Stimulated activated naive CD8-positive, alpha-beta T cell treated with anti-CD3 and anti-CD28 coated beads, Interleukin-15, amount 100 ng/mL, for 72 hours (primary cell): ENCODE measurements at places on chromosomes 4 and X.

DNA sequence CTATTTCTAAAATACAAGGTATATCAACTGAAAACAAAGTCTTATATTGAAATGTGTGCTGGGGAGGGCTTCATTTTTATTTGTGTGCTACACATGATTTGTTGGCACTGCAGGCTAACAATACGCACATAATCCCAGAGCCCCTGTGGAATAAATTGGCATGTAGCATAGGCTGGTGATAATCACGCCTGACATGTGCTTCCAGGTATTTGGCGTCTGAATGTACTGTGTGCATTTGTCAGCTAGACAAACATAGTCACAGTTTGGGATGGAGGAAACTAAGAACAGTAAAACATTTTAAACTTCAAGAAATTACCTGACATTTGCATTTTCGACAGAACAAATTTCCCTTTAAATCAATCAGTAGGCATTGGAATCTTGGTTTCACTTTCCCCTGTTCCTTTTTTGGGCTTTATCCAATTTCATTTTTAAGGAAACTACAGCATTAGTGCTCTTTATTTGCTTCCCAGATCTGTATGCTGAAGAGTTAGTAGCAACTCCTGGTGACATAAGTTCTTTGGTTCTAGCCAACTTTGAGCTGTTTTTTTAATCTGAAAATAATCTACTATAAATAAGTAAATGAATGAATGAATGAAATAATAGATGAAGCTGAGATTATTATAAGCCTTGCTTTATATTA lies 472.3 kb downstream of the PDHA2 start:
- no peak for DNase-seq

GRCh38 chrX:19807414-19807813 lies 80.0 kb downstream of the SH3KBP1 start:
- DNase-seq = no peak

- no peak for DNase-seq
These were observed 167.5 kb downstream of the PALLD start for GRCh38 chr4:168664242-168664891.

DNA sequence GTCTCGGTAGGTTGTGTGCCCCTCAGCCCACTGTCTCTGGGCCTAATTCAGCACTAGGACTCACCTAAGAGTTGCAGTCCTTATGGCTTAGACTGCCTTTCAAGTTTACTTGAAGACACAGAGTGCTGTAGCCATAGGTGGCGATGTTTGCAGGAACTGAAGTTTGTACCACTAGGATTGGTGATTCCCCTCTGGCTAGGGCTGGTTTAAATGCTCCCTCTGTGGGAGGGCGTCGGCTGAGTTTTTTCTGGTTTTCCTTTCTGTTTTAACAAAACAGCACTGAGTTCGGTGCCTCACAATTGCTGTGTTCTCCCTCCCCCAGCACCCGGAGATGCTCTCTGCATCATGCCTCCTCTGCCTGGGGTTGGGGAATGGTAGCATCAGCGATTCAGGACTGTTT lies 480.9 kb downstream of the PCDH11X start:
- DNase-seq = no peak
